ENCODE measurements at places on chromosomes 7 and 10.

- DNase-seq, result no peak
Observed at GRCh38 chr7:38524786-38525185, 106.4 kb downstream of the AMPH start.

- no peak for DNase-seq
Observed at GRCh38 chr7:92988051-92988450, 129.7 kb downstream of the SAMD9 start.

- DNase-seq, result peak; percentile 72
Observed at GRCh38 chr7:95596198-95597063, at the start of gene PDK4. PDK4 (minus strand) TSS chr7:95596516; CDS start chr7:95596293, 223 bp downstream.

- DNase-seq, result peak; percentile 55
Observed at GRCh38 chr7:29878081-29878688, 71.9 kb downstream of the WIPF3 start.

- no peak for DNase-seq
Observed at GRCh38 chr7:155762036-155762435, 50.2 kb downstream of the SHH start.

GRCh38 chr10:24128066-24128730 is 80.7 kb upstream of the KIAA1217 start:
- no peak for DNase-seq

Measured in suppressor macrophage treated with lipopolysaccharide for 4 hours (primary cell).